CD4-positive, alpha-beta T cell treated with Interleukin-6 at 100 ng/mL for 8 hours (primary cell): ENCODE measurements at places on chromosomes 2 and 18.

- no peak for DNase-seq
Measured at GRCh38 chr2:9398881-9399780, 24.2 kb downstream of the ITGB1BP1 start.

DNA sequence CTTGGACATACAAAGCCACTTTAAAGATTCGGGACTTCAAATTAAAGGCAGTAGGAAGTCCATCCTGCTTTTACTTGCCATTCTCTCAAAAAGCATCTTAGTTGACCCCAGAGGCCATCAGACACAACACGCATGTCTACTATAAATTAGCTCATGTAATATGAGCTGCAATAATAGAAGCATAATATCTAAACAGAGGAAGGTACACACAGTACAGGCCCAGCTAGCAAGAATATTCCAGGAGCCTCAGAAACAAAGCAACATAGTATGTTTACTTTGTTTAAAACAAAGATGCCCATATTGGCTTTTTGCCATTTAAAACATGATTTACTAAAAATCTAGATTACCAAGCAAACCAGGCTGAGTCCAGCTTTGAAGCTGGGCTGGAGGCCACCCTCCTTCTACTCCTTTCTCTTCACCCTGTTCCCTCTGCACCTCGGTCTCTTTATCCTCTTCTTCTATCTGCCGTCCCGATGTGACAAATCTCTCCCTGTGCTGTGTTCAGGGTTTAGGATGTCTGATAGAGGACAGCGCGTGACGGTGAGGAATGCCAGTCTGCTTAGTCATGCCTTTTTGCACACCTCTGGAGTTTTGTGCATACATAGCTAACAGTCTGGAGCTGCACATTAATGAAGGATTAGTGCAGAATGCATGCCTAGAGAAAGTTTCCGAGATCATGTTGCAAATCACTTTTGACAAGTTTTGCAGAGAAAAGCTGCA, 28.2 kb downstream of the DTNA start:
- DNase-seq = no peak

- DNase-seq = no peak
Measured at GRCh38 chr18:63067939-63068338, 251.6 kb downstream of the BCL2 start.

DNA sequence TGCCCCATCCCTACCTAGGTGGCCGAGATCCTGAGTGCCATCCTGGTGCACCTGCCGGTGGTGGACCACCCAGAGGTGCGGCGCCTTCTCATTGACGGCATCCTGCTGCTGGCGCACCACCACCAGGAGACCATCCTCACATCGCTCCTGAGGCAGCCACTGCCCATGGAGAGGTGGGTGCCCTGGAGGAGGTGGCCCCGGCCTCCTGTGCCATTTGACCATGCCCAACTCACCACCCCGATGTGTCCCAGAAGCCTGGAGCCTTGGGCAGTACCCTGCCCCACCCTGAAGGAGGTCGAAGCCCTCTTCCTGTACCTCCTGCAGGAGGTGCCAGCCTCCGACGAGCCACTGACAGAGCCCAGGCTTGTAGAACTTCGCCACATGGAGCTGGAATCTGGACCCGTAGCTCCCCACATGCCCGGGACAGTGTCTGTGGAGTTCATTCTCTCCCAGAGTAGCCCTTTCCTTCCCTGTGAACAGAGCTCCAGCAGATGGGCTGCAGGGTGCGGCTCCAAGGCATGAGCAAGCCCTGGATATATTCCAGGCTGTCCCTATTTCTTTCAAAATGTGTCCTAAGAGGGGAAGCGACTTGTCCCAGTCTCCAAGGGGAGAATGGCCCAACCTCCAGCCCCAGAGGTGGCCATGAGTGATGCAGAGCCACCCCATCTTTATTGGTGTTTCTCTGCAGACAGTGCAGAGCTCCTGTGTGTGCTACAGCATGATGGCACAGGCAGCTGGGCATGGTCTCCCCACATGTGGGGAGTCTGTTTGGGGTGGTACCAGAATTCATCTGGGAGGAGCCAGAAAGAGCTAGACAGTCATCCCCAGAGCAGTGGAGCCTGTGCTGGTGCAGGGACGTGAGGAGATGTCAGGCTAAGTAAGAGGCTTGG, 34.2 kb downstream of the HJURP start:
- no peak for DNase-seq

- no peak for DNase-seq
Measured at GRCh38 chr18:62682371-62682770, 33.0 kb upstream of the PHLPP1 start.

DNA sequence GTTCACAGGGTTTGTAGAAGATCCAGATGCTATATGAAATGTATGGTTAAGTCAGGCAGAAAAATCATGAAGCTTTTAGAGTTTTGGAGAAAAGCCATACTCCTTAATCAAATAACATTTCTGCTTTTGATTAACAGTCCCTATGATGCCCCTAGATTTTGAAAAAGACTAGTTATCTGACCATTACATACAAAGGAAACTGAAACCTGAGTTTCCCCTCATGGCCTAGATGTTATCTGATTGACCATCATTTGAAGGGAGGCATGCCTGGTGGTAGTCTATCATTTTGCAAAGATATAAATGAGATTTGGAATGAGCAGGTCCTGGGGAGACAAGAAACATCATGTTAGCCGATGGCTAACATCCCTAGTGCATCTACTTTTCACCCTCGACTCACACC, 704.3 kb upstream of the FSHR start:
- DNase-seq = no peak

DNA sequence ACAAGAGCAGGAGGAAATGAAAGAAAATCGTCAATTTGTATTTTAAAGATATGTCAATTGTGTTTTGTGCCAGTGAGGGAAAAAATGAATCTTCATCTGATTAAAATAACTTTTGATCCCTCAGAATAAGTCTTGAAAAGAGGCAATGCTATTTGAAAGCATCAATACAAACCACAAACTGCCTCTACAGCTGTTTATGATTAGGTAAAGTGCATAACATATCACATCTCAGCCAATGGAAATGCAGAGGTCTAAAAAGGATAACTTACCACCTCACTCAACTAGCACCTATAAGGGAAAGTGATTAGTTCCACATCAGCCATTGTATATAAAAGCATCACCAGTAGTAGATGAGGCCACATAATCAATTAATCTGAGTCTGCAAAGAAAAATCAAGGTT, 492.2 kb upstream of the CDH2 start:
- DNase-seq = no peak

DNA sequence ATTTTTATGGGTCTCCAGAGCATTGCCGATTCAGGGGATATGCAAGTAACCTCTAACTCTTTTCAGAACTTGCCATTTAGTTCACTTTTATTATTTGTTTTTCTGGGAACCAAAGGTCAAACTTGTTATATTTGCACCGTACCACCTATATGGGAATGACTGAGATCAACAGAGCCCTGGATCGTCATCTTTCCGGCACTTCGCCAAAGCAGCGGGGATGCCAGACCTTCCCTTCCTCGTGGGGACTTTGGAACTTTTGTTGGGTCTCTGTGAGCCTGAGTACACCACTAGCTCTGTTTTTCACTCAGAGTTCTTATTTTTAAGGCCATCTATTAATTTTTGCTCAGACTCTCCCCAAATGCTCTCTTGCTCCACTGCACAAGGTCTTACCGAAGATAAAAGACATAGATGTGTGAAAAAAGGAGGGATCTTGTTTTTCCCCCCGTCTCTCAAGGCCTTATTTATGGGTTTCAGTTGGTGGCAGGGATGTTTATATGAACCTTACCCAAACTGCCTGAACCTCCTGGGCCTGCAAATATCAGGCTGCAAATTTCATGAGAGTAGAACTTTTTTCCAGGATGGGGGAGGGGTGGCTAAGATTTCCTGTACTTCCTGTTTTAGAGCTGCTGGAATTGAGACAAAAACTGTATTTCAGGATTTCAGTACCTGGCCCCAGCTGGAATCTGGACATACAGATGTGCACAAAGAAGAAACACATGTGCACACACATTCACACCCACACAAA, 350.3 kb downstream of the HRH4 start:
- DNase-seq = no peak

GRCh38 chr2:223027442-223027841, 24.5 kb upstream of the KCNE4 start:
- no peak for DNase-seq

GRCh38 chr18:55320424-55321264, 267.3 kb downstream of the TCF4 start:
- no peak for DNase-seq

- DNase-seq = no peak
Measured at GRCh38 chr2:15298770-15299169, 262.4 kb downstream of the NBAS start.

GRCh38 chr2:137659616-137660015, 304.7 kb upstream of the HNMT start:
- DNase-seq = no peak

DNA sequence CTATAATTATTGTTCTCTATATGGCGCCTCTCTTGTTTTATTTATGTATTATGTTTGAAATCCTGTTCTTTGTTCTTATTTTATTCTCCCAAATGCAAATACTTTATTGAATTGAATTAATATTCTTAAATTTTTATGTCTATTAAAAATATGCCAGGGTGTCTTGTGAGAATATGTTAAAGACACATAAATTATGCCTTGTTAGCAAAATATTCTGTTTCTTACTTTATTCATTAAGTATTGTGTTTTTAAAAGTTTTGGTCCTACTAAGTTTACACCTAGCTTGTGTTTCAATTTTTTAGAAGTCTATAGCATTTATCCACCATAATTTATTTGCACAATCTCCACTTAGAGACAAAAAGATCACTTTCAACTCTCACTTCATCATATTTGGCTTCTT, 741.5 kb upstream of the SLC39A10 start:
- DNase-seq = no peak

DNA sequence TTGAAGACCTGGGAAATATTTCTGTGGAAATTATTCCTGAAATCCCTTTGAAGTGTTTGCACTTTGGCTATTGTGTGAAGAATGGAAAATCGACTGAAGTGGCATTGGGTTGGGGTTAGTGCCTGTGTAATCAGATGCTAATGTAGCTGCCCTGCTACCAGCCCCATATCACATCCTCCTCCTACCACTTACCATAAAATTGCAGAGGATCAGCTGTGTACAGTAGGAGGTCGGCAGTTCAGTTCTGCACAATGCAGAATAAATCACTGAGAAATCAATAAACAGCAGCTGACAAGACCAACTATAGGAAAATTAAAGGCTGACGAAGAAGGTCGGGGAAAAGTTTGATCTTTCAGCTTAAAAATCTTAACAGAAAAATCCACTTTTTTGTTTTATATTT, 440.9 kb downstream of the PTPRM start:
- no peak for DNase-seq

DNA sequence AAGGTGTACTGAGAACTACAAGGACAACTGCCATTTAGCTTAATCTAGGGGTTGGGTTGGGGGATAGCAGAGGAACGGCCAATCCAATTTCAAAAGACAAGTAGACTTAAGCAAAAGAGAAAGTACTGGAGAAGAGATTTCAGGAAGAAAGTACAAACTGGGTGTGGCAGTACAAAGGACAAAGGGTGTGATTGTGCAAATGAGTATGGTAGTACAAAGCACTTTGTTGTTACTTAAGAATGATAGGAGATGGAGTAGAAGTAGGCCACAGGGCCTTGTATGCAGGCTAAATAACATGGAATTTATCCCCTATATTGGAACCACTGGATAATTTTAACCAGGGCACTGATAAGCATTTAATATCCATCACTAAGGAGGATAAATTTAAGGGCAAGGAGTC, 4.7 kb upstream of the ORC2 start:
- DNase-seq = no peak

GRCh38 chr2:143504397-143504796, 375.2 kb downstream of the ARHGAP15 start:
- DNase-seq = no peak

DNA sequence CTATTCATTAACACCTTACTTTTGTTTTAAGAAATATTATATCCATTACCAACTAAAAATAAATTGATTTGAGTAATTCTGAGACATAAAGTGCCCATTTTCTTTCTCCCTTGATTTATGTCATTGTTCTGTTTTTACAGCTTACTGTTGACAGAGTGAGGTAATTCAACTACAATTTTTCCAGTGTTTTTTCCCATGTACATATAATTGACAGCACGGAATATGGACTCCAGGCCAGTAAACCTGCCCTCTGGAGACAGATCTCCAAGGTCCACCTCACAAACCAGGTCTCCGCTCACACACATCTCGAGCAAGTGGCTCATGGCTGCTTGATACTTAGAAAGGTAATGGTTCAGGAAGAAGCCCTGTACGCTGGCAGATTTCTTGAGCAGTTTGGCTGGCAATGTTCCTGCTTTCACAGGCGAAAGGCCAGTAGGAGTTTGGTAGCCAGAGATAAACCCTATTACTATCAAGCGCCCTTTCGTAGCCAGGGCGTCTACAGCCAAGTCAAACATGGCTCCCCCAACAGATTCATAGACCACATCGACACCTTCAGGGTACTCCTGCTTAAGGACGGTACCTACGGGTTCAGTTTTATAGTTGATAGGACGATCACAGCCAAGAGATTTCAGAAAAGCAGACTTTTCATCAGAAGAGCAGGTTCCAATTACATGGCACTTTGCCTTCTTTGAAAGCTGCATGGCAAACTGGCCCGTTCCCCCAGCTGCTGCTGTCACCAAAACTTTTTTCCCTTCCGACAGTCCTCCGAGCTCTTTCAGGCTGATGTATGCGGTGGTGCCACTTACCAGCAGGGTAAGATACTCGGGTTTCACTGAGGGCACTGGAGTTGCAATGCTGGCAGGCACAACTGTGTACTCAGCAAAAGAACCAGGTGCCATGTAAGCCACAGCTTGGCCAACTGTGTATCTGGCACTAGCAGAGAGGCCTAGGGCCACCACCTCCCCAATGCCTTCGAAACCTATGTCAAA, 7.4 kb downstream of the PTGR3 start:
- no peak for DNase-seq

- no peak for DNase-seq
Measured at GRCh38 chr2:144946263-144946662, 426.3 kb upstream of the ZEB2 start.

GRCh38 chr2:162118166-162119031, 33.6 kb downstream of the GCG start:
- no peak for DNase-seq

GRCh38 chr2:232389327-232389726, 10.8 kb downstream of the ALPP start:
- DNase-seq = no peak

DNA sequence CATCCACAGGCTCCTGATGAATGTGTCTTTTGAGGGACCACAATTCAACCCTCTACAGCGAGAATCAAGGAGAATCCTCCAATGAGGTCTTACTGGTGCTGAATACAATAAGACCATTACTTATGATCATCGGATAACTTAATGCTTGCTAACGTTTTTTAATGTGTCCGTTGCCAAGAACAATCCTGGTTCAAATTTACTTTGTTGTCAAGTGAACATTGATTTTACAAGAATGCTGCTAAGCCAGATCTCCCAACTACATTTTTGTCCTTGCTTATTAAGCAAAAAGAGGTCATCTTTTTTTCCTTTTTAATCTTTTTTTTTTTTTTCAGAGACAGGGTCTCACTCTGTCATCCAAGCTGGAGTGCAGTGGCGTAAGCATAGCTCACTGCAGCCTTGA, 93.7 kb downstream of the THNSL2 start:
- DNase-seq = no peak

GRCh38 chr2:129861666-129862288, 117.7 kb upstream of the RAB6C start:
- DNase-seq = no peak
